ENCODE measurements at places on chromosomes 7 and 10. TPM values are rescaled to one million over a fixed set of nuclear protein-coding genes. Genes with fewer than 3 reads are reported as not detected.

GRCh38 chr10:26962835-26963234 lies 102.1 kb upstream of the ABI1 start:
- DNase-seq = no peak

DNA sequence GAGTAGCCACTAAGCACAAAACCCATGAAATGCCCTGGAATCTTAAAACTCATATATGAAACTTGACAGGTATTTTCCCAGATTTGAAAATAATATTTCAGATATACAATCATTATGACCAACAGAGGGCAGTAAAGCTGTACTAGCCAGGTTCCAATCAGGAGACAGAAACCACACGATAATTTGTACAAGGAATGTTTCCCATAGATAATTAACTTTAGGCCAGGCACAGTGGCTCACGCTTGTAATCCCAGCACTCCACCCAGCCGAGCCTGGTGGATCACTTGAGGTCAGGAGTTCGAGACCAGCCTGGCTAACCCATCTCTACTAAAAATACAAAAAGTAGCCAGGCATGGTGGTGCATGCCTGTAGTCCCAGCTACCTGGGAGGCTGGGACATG lies 31.0 kb upstream of the NUB1 start:
- DNase-seq = no peak

DNA sequence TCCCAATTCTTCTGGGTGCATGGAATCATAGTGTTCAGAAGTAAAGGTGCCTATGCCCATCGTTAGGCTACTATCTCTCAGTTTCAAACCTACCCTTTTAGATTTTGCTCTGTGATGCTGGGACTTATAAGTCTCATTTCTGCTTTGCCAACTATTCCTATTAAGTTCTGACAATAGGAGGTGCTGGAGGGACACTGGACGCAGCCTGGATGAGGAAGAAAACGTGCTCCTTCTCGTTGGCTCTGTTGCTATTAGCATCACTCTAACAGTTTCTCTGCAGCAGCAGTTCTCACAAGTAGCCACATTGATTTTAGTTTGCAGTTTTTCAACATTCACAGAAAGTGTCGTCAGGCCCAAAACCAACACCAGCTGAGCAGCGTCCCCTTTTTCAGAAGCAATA lies 72.4 kb downstream of the ABCC2 start:
- peak; percentile 50 for DNase-seq

DNA sequence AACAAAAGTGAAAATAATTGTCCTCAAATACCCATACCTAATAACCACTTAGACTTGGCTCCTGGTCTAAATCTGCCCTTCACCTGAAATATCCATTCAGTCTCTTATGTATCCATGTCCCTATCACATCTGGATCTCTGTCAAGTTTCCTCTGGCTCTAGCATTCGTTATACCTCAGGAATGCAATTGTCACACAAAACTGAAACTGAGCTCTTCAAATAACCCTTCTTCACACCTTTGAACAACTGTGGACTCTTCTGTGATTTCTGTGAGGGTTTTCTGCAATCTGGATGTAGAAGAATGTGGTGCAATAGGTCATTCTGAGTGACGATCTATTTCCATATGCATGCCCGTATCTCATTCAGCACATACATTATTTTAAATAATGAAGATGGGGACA lies 53.5 kb upstream of the FGL2 start:
- no peak for DNase-seq

- no peak for DNase-seq
These were observed 36.6 kb upstream of the ZMIZ2 start for GRCh38 chr7:44712012-44712411.

DNA sequence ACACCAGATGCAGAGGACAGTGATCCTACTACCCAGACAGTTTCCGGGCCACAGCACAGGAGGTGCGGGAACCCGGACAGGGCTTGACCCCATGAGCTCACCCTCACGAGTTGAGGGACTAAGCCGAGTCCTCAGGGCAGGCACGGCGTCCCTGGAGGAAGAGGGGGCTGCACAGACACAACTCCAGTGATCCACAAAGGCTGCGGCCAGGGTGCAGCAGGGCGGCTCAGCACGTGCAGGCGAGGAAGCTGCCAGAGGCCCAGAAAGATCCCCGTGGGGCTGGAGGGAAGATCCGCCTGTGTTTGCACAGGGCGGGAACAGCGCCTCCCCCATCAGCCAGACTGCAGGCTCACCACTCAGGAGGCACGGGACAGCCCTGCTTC lies 45.9 kb upstream of the TMEM72 start:
- no peak for DNase-seq

The LRRTM3 gene
- 5.7 TPM for polyA plus RNA-seq

DNA sequence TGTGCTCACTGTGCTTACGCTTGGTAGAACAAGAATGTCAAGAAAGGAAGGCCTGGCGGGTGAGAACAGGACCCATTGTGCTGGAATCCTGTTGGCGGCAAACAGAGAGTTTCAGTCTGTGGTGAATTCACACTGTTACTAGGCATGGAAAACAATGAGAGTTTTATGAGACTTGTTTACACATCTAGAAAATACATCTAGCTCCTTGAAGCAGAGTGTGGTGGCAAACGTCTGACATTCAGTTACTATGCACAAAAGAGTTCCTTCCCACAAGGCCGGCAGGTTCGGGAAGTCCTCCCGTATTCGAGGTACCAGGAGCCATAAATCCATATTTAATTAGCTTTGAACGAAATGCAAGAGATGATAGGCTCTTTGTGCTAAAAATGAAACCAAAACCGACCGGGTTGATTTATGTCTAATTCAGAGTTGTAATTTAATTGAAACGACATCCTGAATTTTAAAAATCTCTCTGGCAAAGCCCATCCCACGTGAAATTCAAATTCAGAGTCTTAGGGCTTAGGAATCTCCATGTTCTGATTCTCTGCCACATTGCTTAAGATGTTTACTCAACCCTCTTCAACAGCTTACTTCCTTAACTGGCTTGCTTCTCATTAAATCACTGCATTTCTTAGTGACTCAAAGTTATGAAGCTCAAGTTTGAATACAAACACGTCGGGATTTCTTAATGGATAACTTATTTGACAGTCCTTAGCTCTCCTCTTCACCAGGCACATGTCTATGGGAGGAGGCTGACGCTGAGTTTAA lies 299.9 kb upstream of the PITRM1 start:
- no peak for DNase-seq

The AKR1C2 gene
- 8.5 TPM for polyA plus RNA-seq

GRCh38 chr7:51590746-51591145 lies 274.1 kb upstream of the COBL start:
- DNase-seq = no peak

DNA sequence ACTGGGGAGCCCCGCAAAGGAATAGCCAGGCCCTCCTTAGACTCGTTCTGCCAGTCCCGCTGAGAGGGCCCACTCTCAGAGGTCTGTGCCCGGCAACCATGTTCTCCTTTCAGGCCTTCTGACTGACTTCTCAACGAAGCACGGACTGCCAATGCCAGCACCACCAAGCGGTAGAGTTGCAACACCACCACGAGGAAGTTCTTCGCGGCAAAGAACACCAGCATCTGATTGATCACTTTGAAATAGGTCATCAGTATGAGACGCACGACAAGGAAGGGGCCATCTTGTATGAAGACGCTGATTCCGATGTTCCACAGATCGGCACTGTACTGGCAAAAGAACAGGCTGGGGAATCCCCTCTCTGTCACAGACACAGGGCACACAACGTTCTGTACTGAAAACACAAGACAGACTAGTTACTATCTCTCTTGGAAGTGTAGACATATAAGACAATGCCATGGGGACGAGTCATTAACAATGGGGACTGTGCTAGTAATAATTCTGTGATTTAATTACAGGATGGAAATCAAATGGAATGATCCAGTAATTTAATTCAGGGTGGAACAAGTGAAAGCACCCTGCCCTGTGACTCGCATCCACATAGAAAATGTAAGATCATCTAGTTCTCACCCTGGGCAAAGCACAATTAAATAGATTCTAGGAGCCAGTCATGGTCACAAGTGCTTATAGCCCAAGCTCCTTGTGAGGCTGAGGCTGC lies 42.7 kb downstream of the TMEM26 start:
- DNase-seq = no peak

The TUBAL3 gene
- 0.40 TPM for polyA plus RNA-seq

All from left kidney (tissue), 8 donors.